ENCODE measurements at places on chromosomes 4 and X. TPM values are rescaled to one million over a fixed set of nuclear protein-coding genes. Genes with fewer than 3 reads are reported as not detected.

PRDM8 gene
- total RNA-seq = 4.8 TPM

DNA sequence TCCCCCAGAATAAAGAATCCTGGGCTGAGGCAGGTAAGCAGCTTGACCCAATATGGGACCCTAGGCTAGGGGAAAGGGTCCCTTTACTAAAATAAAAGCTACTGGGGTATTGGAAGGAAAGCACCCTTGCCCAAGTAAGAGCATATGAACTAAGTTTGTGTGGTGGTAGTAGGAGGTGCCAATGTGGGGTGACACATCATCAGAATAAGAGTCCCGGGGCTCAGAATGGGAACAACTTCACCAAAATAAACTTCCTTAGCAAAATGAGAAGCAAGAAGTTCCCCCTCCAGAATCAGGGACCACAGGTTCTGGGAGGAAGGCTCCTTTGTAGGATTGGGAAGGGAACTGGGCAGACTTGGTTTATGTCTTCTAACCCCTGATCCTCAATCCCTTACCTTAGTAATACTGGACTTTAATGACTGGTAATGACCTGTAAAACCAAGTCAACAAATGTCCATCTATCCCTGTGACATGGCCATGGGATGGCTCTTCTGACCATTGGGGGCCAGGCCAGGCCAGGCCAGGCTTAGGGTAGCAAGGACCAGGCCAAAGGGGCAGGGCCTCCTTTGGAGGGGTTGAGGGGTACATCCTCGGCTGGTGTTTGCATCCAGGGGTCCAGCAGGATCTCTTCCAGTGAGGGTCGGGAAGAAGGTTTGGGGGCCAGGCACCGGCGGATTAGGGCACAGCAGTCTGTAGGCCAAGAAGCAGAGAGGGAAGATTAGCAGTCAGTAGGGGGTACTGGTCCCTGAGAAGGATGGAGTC is 2.3 kb upstream of the SLC35A2 start:
- DNase-seq = no peak

GRCh38 chr4:37524267-37524666 is 161.9 kb downstream of the RELL1 start:
- no peak for DNase-seq

PPBP gene
- total RNA-seq = 1.3 TPM

MOSPD2 gene
- total RNA-seq = 11.7 TPM

NSUN7 gene
- total RNA-seq = 0.52 TPM

HHIP gene
- 0.90 TPM for total RNA-seq

SLC10A4 gene
- 0.19 TPM for total RNA-seq

- DNase-seq = peak; percentile 17
Measured at GRCh38 chrX:2516623-2517022, 15.8 kb upstream of the DHRSX start.

DNA sequence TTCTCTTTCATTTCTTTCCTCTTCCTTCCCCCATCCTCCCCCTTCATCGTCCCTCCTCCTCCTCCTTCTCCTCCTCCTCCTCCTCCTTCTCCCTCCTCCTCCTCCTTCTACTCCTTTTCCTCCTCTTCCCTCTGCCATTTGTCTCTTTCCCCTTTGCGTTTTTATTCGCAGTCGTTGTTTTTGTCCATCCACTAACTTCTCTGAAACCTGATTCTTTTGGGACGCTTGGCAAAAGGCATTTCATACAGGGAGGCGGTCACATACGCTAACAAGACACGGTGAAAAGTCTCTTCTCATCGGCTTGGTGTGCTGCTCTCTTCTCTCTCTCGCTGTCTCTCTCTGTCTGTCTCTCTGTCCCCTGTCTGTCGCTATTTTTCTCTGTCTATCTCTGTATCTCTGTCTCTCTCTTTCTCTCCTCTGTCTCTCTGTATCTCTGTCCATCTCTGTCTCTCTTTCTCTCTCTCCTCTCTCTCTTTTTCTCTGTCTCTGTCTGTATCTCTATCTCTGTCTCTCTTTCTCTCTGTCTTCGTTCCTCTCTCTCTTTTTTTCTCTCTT is 5.4 kb upstream of the SHOX start:
- DNase-seq = no peak

GRCh38 chr4:40613456-40613855 is 16.2 kb downstream of the RBM47 start:
- DNase-seq = no peak

RADX gene
- 0.37 TPM for total RNA-seq

DNA sequence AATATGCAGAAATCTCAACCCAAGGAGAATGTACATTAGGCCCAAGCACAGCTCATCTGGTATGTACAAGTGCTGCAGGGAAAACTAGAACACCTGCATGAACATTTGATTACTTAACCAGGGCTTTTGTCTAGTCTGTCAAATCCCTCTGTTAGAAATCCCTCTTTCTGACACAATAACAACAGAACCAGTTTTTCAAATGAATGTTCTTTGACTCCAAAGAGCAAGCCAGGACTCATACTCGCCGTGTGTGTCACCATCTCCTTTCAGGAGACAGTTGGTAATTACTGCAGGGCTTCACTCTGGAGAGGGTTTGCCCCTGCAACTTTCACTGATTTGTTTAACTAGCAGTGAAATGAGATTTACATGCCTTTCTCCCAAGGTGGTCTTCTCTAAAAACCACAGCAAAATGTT is 143.0 kb upstream of the FAM241A start:
- no peak for DNase-seq

CFI gene
- 33.9 TPM for total RNA-seq

GRCh38 chr4:168451744-168452390 is 28.4 kb downstream of the DDX60L start:
- DNase-seq = no peak

- DNase-seq = no peak
Measured at GRCh38 chr4:173171098-173171497, 2.5 kb downstream of the GALNT7 start.

DNA sequence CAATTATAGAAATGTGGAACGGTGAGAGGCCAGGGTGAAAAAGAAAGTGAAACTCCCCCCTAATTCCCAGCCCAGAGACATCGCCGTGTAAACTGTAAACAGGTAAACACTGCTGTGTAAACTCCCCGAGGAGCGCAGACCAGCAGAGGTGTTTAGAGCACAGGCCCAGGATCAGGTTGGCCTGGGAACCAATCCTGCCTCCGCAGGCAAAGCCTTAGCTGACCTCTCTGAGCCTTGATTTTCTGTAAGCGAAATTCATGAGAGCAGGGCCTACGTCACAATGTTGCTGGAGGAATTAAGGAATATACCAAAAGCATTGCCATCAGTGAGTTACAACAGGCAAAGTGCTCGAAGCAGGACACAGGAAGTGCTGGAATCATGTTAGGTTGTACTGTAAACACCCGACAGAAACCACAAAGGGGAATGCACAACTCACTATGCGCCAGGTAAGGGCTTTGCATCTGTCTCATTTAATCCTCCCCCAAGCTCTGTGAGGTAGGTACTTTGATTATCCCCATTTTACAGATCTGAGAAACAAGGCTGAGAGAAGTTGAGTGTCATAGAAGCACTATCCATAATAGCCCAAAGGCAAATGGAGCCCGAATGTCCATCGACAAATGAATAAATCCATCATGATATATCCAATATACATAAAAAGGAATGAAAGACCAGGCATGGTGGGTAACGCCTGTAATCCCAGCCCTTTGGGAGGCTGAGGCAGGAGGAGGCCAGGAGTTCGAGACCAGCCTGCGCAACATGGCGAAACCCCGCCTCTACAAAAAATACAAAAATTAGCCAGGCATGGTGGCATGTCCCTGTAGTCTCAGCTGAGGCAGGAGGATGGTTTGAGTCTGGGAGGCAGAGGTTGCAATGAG is 30.7 kb upstream of the KIAA0232 start:
- no peak for DNase-seq

FSTL5 gene
- total RNA-seq = not detected

GRCh38 chrX:130803537-130803936 is 99.5 kb downstream of the ENOX2 start:
- no peak for DNase-seq

SPP1 gene
- 179 TPM for total RNA-seq

GRCh38 chr4:102343964-102344519 is 1.2 kb downstream of the SLC39A8 start:
- DNase-seq = no peak

DNA sequence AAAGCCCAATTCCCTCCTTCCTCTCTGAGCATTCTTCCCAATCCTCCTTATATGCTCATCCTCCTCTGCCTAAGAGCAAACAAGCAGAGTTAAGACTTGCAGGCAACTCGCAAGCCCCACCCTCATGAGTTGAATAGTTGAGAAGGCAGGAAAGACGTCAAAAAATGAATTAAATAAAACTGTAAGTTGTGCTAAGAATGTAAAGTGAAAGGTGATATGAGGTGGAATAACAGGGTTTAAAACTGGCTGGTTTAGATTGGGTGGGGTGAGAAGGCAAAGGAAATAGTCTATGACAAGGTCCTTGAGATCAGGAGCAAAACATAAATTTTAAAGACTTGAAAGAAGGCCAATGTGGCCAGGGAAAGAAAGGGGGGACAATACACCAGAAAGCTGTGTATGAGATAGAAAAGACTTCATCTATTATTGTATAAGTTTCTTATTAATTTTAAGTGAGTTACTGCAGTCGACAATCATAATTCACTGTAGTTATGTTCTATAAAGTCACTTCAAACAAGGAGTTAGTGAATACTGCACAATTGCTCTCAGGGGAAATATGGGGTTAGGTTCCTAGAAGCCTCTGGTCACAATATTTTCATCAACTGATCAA is 124.9 kb downstream of the RELL1 start:
- no peak for DNase-seq

TMLHE gene
- total RNA-seq = 15.8 TPM

DNA sequence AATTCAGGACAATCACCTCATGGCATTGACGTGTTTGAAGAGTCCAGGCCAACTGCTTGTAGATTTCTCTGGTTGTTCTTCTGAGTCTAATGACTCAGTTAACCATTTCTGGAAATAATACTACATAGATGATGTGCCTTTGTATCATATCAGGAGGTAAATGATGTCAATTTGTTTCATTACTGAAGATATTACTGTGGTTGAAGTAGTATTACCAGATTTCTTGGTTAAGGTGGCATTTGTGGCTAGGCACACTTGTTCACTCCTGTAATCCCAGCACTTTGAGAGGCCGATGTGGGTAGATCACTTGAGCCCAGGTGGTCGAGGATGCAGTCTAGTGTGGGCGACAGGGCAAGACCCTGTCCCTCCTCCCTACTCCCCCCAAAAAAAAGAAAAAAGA is 15.7 kb downstream of the RPL9 start:
- DNase-seq = no peak

PJA1 gene
- 21.8 TPM for total RNA-seq

- DNase-seq = no peak
Measured at GRCh38 chr4:19913650-19914049, 338.1 kb upstream of the SLIT2 start.

DNA sequence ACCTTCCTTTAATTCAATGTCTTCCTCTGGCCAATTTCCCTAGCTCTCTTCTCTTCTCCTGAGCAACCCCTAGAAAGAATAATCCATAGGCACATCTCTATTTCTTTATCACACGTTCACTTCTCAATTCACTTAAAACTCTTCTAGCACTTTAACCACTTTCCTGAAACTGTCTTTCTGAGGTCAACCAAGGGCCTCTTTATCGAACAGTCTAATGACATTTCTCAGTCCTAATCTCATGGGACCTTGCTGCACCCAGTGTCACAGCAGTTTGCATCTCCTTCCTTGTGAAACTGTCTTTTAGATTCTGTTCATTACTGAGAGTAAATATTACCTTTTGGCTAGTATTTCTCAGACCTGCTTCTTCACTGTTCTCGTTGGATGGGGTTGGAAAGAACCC is 285.3 kb upstream of the RASGEF1B start:
- no peak for DNase-seq

PRRG1 gene
- total RNA-seq = 10.8 TPM

MTMR8 gene
- total RNA-seq = 4.9 TPM

TREX2 gene
- 0.48 TPM for total RNA-seq

KLHL4 gene
- 4.0 TPM for total RNA-seq

GRCh38 chr4:21664355-21664754 is 284.2 kb downstream of the KCNIP4 start:
- DNase-seq = no peak

DNA sequence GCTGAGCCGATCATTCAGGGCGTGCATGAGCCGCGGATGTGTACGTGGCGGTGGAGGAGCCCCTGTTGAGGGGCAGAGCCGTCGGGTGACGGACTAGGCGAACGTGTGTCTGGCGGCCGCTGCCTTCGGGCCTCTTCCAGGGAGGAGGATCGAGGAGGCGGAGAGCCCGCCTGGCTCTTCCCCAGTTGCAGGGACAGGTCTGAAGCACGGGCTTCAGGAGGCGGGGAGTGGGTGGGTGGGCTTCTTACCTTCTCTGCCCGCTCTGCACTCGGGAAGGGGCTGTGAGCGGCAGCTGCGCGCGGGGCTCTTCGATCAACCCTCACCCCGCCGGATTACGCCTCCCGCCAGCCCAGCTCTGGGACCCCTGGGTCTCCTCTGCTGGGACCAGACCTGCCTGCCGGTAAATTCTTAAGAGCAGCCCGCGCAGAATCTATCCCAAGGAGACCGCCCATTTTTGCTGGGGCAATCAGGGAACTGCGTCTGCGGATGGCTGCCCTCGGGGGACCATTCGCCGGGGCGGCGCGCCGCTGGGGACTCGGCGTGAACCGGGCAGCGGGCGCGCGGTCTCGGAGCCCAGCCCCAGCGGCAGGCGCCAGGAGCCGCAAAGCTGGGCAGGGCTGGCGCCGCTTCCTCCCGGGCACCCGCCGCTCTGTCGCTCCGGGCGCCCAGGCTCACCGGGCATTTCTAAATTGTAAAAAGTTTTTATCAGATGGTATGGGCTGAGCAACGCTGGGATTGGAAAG is 4.9 kb downstream of the PLAC8 start:
- no peak for DNase-seq

DNA sequence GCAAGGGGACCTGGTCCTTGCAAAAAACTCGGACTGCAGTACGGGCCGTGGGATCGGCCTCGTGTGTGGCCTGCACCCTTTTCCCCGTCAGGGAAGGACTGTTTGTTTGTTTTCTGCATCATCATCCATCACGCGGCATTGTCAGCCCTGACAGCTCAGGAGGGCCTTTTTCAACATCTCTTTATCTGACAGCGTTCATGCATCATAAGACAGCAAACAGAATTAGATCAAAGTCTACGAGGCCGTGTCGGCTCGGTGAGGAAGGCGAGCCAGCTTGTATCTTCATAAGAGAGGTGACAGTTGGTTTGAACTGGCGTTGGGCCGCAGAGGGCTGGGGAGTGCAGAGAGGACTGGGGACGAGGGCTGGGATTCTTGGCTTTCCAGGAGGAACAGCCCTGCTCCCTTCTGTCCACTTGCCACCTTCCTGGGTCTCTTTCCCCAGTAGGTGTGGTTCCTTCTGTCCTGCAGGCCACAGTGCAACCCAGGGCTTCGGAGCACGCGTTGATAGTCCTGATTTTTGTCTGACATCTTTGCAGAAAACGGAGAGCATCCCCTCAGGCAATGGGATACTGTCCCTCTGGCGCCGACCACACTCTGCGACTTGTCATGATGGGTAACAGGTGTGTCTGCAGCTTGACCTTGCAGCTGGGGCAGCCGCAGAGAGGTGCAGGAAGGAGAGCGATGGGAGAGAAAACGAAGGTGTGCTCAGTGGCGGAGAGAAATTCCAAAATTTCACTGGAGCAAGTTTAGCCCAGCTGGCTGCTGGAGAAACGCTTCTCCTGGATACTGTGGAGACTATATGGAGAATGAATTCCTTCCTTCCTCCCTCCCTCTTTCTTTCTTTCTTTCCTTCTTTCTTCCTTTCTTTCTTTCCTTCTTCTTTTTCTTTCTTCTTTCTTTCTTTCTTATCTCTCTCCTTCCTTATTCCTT is 104.0 kb upstream of the SHOX start:
- no peak for DNase-seq

TMPRSS11B gene
- not detected for total RNA-seq

ZNF157 gene
- 0.19 TPM for total RNA-seq

CT45A3 gene
- not detected for total RNA-seq

RPL10 gene
- 2,294 TPM for total RNA-seq

All from posterior vena cava (tissue), 2 donors.